LoVo (cell line): ENCODE measurements at places on chromosomes 13 and 19.

DNA sequence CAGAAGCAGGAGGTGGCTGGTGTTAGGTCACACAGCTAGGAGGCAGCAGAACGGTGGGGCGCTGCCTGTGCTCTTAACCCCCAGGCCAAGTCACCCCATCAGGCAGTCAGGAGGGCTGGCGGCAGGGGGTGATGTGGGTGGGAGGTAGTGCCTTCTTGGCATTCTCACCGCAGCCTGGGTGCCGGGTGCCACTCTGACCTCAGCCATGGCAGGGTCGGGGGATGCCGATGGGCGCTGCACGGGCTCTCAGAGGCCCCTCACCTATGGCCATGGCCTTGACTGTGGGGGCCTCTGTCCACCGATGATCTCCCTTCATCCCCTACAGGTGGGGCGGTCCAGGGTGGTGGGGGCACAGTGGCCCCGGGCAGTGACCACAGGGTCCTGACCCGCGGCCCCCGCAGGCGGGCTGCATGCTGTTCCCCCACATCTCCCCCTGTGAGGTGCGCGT is 5.6 kb downstream of the PTOV1 start:
- no peak for DNase-seq

DNA sequence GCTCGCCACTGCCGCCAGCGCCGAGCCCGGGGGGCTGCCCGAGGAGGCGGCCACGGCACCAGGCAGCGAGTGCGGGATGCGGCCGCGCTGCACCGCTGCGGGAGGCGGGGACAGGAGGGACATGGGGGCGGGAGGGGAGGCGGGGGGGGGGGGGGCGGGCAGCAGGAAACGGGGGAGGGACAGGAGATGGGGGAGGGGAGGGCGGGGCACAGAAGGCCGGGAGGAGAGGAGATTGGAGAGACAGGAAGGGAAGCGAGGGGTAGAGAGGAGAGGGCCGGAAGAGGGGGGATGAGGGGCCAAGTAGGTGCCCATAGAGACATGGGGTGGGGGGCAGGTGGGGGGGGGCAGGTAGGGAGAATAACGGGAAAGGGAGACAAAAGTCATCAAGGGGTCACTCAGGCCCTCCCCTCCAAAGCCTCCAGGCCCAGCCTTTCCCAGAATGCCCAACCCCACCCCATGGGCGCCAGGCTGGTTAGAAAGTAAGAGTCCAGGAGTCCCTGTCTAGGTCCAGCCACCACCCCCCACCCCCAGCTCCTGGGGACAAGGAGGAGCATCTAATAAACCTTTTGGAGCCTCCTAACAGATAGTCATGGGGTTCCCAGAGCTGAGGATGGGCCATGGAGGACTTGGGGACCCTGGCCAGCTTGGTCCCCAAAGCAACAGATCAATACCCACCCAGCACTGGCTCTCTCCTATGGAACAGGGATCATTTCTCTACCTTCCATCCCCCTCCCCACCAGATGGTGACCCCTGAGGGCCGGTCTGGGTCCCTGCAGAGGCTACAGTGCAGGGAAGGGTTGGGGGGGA is 9.5 kb downstream of the NR2F6 start:
- DNase-seq, result peak; percentile 18

- DNase-seq, result no peak
These were observed 20.3 kb upstream of the CRTC1 start for GRCh38 chr19:18662972-18663732.

- no peak for DNase-seq
These were observed 2.6 kb downstream of the VSIG10L start for GRCh38 chr19:51339313-51339686.

- DNase-seq, result no peak
These were observed 1633.5 kb downstream of the SLITRK1 start for GRCh38 chr13:82248762-82249161.

GRCh38 chr13:98525456-98526181 is 51.3 kb downstream of the STK24 start:
- no peak for DNase-seq
